Effector memory CD4-positive, alpha-beta T cell (primary cell): ENCODE measurements at places on chromosomes 7 and 10.

DNA sequence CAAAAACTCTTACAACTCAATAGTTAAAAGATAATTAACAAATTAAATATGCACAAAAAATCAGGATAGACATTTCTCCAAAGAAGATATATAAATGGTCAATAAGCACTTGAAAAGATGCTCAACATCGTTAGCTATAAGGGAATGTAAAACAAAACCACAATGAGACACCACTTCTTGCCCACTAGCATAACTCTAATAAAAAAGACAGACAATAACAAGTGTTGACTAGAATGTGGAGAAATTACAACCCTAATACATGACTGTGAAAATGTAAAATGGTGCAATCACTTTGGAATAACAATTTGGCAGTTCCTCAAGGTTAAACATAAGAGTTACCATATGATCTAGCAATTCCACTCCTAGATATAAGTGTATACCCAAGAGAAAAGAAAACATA, 74.3 kb upstream of the PCGF5 start:
- no peak for DNase-seq

DNA sequence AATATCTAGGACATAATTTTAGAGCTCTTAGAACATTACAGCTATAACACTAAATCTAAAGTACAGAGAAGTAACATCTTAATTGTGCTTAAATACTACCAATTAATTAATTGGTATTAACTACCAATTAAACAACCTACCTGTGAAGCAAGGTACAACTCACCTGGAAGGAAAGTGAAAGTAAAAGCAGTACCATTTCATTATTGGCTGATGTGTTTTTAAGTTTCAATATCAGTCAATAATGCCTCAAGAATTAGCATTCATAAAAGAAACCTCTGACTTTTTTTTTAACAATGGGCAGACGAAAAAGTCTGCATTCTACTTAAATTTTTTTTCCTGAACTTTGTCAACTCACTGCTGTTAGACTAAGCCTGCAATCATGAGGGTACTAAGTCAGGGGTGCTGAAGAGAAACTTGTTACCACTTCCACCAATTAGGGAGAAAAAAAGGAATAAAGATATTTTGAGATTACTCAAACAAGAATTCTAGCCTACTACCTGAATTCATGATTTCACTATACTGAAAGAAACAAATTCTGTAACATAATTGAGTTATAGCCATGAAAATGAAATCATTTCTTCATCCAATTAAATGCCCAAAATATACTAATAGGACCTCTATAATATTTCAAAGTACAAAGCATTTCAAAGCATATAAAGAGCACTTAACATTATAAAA, 19.9 kb downstream of the UPF2 start:
- DNase-seq: no peak

DNA sequence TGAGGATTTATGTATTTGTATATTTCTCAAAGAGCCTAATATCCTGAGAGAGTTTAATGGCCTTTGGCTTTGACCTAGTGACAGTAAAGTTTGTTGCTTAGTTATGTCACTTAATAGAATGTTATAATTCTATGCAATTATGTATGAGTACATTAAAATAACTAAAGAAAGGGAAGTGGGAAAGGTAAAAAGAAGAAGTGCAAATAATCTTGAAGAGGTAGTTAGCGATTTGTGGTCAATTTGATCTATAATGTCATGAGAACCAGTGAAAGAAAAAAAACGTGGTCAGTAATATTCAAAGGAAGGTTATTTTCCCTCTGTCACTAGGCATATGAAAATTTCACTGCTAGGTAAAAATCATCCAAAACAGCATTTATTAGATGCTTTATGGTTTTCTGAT, 143.4 kb upstream of the LSM8 start:
- DNase-seq: no peak

- DNase-seq: no peak
Observed at GRCh38 chr10:107091126-107091525, 73.4 kb downstream of the SORCS1 start.

GRCh38 chr7:15581352-15581951, 19.6 kb upstream of the AGMO start:
- DNase-seq: no peak

- DNase-seq: no peak
Observed at GRCh38 chr10:86149257-86149656, 217.3 kb downstream of the GRID1 start.

DNA sequence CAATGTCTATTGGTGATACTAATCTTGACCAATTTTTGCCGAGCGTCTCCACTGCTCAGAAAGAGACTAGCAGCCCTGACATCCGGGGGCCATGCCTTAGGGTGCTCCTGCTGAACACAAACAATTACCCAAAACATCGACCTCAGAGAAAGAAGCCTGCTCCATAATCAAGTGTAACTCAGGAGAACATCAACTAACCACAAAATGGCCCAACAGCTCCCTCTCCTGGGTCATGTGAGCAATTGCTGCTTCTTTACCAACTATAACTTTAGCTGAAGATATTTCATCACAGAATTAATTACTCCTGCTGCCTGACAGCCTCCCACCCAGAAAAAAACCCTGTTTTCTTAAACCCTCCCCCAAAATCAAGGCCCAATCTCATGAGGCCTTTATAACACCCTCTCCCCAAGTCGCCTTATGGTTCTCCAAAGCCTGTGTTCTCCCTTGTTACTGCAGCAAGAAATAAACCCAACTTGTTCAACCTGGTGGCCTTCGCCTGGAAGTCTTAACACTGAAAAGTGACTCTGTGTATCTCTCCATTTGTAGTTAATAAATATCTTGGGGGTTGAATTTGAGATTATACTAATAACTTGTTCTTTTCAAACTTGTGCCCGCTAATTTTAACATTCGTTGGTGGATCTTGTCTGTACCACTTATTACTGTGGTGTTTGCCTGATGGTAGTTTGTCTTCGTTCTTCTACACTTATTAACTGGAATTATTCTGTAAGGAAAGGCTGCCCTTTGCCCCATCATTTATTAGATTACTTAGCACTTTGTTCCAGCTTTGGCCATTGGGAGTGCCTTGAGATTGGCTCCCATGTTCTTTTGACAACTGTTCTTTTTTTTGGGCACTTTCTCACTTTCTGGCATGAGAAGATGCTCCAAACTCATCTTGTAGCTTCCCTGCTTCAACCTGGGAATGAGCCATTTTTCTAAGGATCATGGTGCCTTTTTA, 21.2 kb upstream of the RAMP3 start:
- peak; percentile 26 for DNase-seq

- DNase-seq: no peak
Observed at GRCh38 chr10:60208676-60209269, 180.9 kb downstream of the ANK3 start.

DNA sequence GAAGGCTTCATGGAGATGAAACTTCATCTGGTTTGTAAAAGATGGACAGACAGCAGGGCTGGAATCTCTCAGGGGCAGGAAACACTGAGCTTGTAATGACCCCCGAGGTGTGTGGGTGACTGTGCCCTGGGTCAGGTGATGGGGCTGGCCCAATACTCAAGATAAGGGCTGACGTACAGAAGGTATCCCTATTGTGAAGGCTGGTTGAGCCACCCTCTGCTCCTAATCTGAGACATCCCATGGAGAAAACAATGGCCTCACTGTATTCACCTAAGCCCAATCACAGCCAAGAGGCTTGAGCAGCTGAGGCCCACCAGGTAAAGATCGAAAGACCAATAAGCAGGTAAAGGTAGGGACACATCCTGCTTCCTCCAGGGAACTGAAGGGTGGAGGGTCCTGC, 34.8 kb upstream of the NUB1 start:
- DNase-seq: no peak

GRCh38 chr7:22713463-22713862, 13.5 kb upstream of the IL6 start:
- no peak for DNase-seq

DNA sequence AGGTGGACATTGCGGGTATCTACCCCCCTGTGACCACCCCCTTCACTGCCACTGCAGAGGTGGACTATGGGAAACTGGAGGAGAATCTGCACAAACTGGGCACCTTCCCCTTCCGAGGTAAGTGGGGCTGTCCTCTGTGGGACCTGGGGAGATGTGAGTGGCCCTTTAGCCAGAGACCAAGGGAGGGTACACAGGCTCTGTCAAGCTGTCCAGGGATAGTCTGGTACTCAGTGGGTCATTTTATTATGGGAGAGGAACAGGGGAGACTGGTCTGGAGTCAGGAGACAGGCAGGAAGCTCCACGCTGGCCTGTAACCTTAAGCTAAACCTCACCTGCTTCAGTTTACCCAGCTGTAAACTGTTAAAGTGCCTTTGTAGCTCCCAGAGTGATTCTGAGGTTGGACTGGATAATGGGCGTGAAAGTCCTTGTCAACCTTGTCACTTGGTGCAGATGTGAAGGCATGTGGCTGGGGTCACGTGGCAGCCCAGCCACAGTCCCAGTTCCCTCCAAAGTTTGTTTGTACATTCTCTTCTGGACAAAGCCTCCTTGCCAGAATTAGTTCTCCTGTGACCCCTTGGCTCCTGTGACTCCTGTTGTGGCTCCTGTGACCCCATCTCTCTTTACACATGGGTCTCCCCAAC, 729 bp downstream of the HOGA1 start:
- DNase-seq: no peak

DNA sequence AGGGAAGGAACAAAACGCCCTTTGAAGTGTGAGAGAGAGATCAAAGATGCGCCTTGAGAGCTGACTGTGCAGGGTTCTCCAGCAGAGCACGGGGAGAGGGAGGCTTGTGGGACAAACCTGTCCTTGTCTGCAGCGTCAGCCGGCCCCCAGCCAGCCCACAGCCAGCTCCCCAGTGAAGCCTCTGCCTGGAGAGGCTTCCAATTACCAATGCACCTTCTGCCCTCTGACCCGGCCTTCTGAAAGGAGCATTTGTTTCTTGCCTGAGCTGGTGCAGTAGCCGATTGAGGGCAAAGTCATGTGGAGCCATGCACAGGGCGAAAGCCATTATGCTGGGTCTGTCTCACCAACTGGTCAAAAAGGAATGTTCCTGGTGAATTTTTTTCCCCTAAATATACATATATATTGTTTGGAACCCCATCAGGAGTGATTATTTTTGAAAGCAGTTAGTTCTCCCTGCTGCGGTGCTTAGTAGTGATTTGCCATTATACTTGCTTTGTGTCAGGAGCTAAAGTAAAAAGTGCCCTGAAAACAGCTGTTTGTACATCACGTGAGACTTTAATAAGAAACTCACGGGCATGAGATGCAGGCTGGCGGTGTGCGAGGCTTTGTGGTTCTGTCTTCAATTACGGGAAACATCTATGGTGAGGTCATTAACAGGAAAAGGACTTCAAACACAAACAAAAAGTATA, 268.6 kb downstream of the KLF6 start:
- DNase-seq: no peak

GRCh38 chr10:99513061-99513460, 19.7 kb upstream of the NKX2-3 start:
- DNase-seq: no peak

- DNase-seq: no peak
Observed at GRCh38 chr7:2379821-2380450, 23.5 kb upstream of the CHST12 start.

GRCh38 chr10:132876131-132876860, 66.1 kb downstream of the CFAP46 start:
- DNase-seq: no peak

- no peak for DNase-seq
Observed at GRCh38 chr7:80232979-80233724, 98.5 kb downstream of the GNAI1 start.

DNA sequence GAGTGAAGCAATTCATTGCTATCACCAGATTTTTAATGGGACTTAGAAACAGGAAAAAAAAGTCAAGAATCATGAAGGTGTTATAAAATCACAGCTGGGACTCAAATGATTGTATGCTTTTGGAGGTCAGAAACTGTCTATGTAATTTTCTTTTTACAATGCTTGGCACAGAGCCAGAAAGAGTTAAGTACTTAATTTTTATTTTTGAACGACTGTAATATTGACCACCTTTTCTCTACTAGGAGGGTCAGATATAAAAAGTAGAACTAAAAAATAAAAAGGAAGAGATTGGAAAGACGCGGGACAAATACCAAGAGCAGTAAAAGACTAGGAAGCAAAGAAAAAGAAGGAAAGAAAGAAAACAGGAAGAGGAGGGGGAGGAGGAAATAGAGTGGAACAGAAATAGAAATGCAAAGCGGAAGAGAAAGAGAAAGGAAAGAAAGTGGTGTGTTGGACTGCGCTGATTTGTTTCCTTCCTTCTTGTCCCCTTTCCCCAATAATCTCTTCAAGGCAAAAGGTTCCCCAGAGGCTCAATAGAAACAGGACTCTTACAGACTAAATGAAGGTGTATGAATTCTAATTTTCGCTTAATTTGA, 23.2 kb upstream of the C1GALT1 start:
- DNase-seq: no peak

DNA sequence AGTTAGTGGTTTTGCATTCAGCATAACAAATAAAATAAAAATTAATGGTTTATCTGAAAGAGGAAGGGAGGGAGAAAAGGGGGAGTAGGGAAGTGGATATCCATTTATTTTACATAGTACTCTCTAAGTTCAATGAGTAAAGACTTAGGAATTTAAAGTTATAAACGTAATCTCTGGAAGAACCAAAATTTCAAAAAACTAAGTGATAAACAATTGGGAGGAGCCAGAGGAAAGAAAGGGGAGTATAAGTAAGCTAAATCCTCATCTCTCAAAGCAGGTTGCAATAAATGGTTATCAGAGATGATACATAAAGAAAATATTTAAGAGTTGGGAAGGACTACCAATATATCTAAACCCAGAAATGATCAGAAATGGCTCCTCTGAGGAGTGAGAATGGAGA, 46.4 kb downstream of the ANK3 start:
- DNase-seq: no peak

DNA sequence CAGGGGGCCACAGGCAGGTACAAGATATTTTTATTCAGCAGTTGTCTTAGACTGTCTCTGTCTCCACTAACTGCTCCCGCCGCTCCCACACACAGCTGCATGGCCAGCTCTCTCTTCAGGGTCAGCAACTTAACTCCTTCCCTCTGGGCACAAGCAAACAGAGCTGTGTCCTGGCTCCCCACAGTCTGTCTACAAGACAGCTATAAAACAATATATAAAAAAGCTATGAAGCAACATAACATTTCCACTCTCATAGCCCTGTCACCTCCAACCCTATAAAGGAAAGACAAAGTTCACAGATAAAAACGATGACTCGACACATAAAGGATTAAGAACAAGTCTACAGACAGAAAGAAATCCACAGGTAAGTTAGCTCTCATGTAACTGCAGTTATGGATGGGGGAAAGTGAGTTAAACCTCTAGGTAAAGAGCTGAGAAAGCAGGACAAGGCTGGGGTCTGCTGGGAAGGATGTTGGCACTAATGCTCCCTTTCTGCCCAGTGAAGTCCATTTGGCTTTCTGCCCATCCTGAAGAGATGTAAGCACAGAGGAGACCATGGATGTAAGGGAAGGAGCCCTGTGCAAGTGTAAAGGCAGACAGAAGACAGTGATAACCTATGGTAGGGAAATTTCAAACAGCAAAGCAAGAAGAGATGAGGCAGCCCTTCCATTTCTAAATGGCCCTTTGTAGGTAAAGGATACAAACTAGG, 27.0 kb downstream of the RAPGEF5 start:
- DNase-seq: no peak

- peak; percentile 68 for DNase-seq
Observed at GRCh38 chr7:70693686-70694433, 438.1 kb upstream of the GALNT17 start.
